ENCODE measurements at places on chromosomes 5 and 9.

GRCh38 chr9:108816037-108816436 is 39.7 kb downstream of the ACTL7B start:
- DNase-seq = no peak

DNA sequence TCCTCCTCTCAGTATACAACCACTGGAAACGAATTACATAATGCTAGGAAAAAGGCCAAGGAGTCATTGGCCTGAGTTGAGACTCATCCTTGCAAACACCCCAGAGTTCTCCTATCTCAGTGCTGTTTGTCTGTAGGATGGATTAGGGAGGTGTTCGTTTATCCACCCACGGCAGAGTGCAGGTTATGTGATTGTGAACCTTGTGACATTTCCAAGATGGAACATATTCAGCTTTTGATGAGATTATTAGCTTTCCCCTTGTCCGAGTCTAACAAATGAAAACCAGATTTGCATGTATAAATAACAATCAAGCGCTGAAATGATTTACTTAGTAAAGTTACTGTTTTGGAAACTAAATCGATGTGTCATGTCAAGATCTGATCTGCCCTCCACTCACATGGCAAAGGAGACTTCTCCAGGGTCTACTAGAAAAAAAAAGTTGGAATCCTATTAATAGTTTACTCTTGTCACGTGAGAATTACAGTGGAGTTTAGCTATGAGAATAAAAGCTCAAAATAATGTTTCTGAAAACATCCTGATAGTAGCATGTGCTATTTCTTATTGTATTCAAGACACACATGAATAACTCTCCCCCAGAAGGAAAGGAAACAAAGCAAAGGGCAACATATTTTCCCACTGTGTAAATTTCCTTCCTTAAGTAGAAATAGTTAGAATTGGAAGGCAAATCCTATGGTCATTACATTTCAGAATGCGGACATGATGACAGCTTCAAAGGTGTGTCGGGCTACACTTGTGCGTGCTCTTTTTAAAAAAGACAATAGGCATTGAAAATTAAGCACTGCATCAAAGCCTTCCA is 600.4 kb downstream of the EBF1 start:
- no peak for DNase-seq

GRCh38 chr9:30504502-30504905 is 1879.9 kb upstream of the ACO1 start:
- DNase-seq = no peak

- no peak for DNase-seq
These were observed 182.3 kb downstream of the CFAP90 start for GRCh38 chr5:7668627-7669026.

DNA sequence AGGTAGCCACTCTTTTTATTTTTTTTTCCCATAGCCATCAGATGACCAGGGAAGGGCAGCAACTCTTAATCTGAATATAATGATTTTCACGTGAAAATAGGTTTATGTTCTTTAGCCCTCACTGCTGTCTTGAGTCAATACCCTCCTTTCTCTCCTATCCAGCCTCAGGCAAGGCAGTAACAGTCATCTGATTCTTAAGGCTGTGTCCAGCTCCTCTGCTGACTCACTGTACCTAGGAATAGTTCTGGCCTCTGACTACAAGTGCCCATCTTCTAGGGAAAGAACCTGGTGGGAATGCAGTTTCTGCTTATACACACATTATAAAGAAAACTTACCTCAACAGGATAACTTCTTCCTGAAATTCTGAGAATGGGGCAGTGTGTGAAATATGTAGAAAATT is 30.7 kb downstream of the DHX29 start:
- DNase-seq = no peak

- no peak for DNase-seq
These were observed 24.1 kb downstream of the ZNF462 start for GRCh38 chr9:106887066-106887465.

DNA sequence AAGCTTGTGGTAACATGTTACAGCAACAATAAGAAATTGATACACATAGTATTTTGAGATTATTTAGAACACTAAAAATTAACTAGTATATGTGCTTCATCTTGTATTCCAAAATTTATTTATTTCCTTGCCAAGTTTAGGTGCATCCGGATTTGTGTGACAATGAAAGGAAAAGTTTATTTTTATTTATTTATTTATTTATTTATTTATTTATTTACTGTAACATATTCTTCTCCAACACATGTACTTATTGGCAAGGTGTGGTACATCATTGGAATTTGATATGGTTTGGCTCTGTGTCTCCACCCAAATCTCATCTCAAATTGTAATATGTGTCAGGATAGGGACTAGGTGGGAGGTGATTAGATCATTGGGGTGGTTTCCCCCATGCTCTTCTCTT is 373.3 kb upstream of the EDIL3 start:
- DNase-seq = no peak

GRCh38 chr9:129440435-129441186 is 180.3 kb downstream of the C9orf50 start:
- no peak for DNase-seq

GRCh38 chr9:124259158-124259808 is 1.5 kb downstream of the NEK6 start:
- no peak for DNase-seq

- no peak for DNase-seq
These were observed 556.1 kb upstream of the ZNF608 start for GRCh38 chr5:125302577-125302976.

DNA sequence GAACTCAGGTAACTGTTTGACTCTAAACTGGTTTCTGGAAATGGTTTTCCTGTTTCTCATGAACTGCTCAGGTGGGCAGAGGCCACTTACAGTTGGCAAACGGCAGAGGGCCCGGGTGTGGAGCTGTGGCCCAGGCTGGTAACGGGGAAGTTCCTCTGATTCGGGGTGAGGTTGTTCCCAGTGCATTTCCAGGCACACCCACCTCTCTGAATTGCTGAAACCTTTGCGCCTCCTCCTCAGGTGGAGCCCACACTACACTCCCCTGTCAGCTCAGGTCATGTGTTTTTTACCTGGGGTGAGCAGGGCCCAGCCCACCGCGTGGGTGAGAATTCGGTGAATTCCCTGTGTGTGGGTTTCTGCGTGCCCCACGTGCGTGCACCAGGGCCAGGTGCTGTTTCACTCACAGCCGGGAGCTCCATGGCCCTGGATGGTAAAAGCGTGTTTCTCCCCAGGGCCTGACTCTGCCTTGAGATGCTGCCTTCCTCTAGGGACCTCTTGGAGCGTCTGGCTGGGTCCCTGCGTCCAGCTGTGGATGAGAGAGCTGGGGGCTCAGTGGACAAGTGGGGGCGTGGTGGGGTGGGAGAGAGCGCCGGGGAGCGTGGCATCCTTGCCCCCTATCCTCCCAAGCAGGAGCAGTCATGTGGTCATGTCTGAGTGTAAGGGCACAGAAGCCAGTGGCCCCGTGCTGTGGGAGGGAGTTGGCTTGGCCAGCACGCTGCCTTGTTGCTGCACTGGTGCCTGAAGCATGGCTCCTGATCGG is 33.5 kb upstream of the LPCAT1 start:
- DNase-seq = peak; percentile 57

DNA sequence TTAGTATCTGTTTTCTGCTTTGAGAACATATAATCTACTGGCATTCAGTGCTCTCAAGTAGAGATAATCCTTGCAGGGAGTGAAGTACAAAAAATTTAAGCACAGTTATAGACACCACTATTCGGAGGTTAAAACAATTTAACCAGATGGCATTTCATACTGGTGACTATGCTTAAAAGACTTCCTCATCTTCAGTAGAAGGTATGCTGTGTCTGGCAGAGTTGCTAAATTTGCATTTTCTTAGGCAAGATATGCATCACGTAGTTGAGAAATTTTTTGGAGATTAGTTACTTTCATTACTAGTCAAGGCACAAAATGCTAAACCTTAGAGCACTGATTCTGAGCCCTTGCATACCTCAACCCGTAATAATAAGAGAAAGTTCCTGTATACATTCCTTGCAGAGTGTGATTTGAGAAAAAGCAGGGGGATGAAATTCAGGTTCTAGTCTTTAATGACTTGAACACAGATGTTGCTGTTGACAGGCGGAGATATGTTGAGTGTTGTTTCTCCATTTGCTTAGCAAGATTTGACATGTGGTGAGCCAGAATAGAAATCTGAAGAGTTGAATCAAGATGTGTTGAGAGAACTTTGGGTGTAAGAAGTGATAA is 70.8 kb upstream of the STARD4 start:
- no peak for DNase-seq

GRCh38 chr5:149239917-149240316 is 31.7 kb upstream of the AFAP1L1 start:
- no peak for DNase-seq

DNA sequence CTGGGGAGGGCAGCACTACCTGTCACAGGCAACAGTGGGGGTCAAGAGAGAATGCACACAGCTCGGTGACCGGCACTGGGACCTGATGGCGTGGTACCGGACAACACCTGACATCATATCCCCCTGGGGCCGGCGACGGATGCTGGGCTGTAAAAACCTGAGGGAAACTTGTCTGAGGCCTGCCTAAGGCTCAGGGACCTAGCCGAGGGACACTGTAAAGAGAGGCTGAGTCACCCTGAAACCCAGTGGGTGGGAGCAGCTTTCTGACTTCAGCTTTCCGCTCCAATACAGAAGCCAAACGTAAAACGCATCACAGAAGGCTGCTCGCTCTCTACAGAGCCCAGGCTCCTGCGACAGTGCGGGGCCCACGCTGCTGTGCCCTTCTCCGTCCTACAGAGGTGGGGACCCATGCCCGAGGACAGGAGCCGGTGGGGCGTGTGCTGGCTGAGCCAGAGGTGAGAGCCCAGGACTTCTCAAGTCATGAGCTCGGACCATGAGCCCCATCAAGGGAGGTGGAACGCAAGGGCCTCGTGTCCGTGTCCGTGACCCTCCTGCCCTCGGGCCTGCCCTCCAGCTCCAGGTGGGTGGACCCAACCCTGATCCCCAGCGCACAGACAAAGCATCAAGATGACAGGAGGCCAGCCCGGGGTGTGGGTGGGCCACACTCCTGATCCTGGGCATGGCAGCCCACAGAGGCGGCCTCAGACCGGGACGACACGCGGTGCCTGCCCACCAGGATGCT is 5.3 kb downstream of the RALGDS start:
- DNase-seq = no peak

GRCh38 chr9:2506321-2506720 is 115.3 kb upstream of the VLDLR start:
- DNase-seq = no peak

- peak; percentile 56 for DNase-seq
These were observed 1.1 kb downstream of the MAST4 start for GRCh38 chr5:66597183-66597757.

GRCh38 chr5:76576450-76576849 is 46.8 kb downstream of the F2RL2 start:
- DNase-seq = no peak

GRCh38 chr9:14616188-14616982 is 76.8 kb downstream of the ZDHHC21 start:
- no peak for DNase-seq

DNA sequence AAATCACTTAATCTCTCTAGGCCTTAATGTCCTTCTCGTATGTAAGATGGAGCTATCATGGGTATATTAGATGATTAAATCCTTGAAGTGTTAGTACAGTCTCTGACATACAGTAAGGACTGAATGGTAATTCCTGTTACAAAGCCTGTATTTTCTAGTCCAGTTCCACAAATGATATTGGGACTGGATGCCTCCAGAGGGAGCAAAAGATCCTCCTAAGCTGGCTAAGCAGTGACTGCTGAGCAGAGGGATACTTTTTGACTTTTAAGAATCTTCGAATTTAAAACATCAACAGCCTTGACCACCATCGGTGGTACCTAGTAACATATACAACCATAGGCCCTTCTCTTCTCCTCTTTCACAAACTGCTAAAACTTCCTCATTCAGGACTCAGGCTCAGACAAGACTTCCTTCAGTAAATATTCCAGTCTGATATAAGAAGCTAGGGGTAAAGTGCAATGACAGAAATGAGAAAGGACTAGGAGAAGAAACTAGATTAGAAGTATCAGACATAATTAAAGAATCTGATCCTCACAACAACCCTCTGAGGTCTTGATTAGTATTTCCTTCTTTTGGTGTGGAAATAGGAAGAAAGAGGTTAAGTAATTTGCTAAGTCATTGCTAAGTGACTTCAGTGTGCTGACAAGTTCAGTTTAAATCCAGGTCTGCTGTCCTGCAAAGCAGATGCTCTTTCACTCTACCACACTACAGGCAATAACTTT is 13.9 kb downstream of the PTAR1 start:
- no peak for DNase-seq

DNA sequence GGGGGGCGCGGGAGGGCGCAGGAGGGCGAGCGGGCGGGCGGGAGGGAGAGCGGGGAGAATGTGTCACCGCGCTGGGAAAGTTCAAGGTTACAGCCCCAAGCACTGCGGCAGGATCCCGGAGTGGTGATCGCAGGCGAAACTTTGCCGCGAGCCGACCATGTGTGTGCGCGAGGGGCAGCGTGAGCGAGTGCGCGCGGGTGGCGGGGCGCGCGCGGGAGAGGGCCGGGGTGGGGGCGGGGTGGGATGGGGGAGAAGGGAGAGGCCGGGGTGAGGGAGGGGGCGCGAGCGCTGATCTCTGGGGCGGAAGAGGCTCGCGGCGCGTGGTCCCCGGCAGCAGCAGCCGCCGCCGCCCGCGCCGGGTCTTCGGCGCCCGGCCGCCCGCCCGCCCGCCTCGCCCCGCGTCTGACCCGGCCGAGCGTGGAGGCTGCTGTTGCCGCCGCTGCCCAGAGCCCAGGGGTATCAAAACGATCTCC is at the start of gene NFIB:
Gene NFIB (minus strand): TSS at position 191 of the 473 bp plus-strand sequence. CDS start 630 bp downstream, outside the sequence.
- DNase-seq = no peak

DNA sequence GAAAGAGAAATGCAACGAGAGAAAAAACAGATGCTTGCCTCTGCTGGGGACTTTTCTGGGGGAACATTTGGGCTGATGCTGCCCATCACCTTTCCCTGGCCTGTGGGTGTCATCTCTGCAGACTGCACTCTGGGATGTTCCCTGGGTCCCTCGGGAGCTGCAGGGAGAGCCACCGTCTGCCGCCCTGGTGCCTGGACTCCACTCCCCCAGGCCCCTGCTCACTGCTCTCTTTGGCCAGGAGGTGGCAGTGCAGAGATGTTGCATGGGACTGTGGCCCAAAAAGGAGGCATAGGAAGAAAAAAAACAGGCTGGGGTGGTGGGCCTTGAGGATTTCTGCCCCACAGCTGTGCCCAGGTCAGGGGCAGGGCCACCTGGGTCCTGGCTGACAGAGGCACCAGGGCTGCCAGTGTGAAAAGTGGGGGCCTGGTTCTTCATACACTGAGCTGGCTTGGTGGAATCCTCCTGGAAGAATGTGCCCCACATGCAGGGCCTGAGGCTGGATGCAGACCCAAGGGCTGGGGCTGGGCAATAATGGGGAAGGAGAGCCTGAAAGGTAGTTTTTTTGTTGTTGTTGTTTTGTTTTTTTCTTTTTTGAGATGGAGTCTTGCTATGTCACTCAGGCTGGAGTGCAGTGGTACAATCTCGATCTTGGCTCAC is 353.6 kb downstream of the SLIT3 start:
- DNase-seq = peak; percentile 51
